CD4-positive, alpha-beta memory T cell (primary cell): ENCODE measurements at places on chromosomes 11 and 22. TPM values are rescaled to one million over a fixed set of nuclear protein-coding genes. Genes with fewer than 3 reads are reported as not detected.

- H3K4me3 ChIP-seq = no peak overlapping the region
- no peaks in the 10 kb centered on the region for H3K4me1 ChIP-seq
- no peaks in the 10 kb centered on the region for H3K27me3 ChIP-seq
- DNase-seq = no peak
Observed at GRCh38 chr11:29957431-29957830, 59.4 kb downstream of the KCNA4 start.

GRCh38 chr11:2474059-2474901, 29.5 kb downstream of the KCNQ1 start:
- no peaks in the 10 kb centered on the region for H3K4me1 ChIP-seq
- H3K27ac ChIP-seq = no peak overlapping the region
- H3K4me3 ChIP-seq = no peak overlapping the region
- no peaks in the 10 kb centered on the region for H3K27me3 ChIP-seq
- DNase-seq = no peak
- H3K36me3 ChIP-seq = no peaks in the 10 kb centered on the region

DNA sequence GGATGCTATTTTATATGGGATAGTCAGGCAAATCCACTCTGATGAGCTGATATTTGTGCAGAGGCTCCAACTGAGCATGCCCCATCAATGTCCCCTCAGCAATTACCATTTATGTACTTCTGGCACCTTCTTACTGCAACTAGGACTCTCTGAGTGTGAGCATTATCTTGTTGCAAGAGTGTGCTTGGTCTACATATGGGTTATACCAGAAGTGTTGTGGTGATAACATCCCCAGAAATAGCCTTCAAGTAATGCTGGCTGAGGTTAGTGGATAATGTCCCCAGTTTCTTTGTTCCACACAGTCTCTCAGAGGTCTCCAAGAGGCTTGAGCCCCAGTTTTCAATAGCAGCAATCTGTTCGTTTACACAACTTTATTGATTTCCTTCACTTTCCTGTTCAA, 408.6 kb downstream of the JRKL start:
- no peaks in the 10 kb centered on the region for H3K4me1 ChIP-seq
- no peak overlapping the region for H3K4me3 ChIP-seq
- no peaks in the 10 kb centered on the region for H3K27me3 ChIP-seq
- DNase-seq = no peak
- H3K36me3 ChIP-seq = no peaks in the 10 kb centered on the region

GRCh38 chr11:70088735-70089250, 10.7 kb downstream of the ANO1 start:
- H3K4me3 ChIP-seq = no peak overlapping the region
- H3K27me3 ChIP-seq = no peaks in the 10 kb centered on the region
- no peak for DNase-seq
- no peak overlapping the region for H3K27ac ChIP-seq

- H3K4me1 ChIP-seq = peaks cover 16% of the 10 kb centered on the region
- DNase-seq = no peak
- no peaks in the 10 kb centered on the region for H3K36me3 ChIP-seq
- H3K27me3 ChIP-seq = no peaks in the 10 kb centered on the region
- H3K4me3 ChIP-seq = no peak overlapping the region
- H3K27ac ChIP-seq = no peak overlapping the region
Observed at GRCh38 chr11:10722307-10722706, 28.7 kb upstream of the CTR9 start.

DNA sequence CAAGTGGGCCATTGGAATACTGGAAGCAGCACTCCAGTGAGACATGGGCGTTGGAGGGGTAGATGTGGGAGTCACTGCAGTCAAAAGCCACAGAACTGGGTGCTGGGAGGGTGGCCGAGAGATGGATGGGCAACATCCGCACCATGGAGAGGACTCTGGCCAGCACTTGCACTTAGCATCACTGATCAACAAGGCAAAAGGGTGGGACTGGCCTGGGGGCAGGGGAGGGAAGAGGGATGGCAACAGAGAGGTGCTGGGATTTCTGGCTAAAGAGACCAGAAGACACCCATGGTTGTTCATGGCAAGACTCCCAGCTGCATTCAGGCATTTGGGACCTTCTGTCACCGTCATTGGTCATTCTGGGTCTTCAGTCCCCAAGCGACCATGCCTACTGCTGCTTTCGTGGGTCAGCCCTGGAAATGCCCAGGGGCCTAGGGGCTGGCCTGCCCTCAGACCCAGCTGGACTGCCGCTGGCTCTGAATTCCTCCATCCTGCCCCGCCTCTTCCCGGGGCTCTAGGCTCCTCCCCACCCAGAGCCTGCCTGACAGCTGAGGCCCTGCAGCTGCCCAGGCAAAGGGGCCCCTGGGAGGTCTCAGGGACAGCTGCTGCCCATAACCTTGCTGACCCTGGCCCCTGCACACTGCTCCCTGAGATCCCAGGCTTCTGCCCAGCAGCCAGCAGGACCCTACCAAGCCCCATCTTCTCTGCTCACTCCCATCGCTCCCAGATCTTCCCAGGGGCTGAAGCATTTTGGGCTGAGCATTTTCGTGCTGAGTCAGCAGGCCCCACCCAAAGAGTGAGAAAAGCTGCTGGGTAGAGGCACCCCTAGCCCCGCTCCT, 13.0 kb upstream of the CDC42EP2 start:
- H3K4me3 ChIP-seq = no peak overlapping the region
- H3K4me1 ChIP-seq = no peaks in the 10 kb centered on the region
- no peak overlapping the region for H3K27ac ChIP-seq
- no peaks in the 10 kb centered on the region for H3K36me3 ChIP-seq
- DNase-seq = no peak

DNA sequence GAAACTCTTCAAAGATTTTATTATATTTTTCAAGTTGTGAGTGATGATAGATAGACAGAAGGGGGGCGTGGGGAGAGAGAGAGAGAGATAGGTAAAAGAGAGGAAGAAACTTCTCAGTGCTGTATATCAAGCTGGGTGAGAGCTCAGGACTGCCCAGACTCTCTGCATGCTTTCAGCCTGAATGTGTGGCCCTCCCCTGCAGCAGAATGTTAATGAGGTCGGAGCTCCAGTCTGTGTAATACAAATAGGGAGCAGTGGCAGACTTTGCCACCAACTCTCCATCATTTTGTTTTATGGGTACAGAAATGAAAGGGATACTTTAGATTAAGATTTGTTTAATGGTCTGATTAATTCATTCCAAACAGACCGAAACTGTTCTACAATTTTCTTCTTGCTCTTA, 752.8 kb downstream of the OPCML start:
- no peak for DNase-seq
- no peaks in the 10 kb centered on the region for H3K36me3 ChIP-seq
- no peaks in the 10 kb centered on the region for H3K4me1 ChIP-seq
- no peak overlapping the region for H3K4me3 ChIP-seq
- no peaks in the 10 kb centered on the region for H3K27me3 ChIP-seq

DNA sequence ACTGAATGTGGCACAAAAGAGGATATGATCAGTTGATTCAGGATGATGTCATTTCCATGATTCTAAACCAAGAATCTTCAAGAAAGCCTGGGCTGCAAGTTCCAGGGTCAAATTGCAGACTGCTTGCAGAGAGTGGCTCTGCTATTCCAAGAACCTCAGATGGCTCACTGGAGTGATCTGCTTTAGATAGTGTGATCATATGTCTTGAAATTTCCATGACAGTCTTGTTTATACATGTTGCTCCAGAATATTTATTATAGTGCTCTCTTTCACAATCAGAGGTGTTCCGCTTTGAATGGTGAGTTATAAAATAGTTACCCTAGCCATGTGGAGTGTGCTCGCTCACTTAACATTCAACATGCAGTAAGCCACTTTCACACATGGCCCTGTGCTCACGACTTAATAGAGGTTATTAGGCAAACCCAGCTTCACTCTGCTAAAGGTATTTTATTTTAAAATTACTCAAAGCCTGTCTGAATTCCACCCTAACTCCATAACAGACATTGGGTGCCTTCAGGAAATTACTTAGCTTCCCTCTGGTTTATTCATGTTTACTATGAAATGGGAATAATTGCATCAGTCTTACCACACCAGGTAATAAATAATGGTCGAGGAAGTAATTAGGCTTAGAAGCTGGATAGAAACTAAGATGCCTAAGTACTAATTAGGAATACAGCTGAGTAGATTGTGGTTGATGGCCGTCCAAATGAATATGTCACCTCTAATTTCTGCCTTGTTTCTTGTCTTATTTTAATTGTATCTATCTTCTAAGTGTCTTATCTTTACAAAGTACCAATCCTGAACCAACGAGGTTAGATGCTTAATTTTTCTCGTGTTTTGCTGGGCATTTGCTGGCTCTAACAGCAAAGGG, 187.9 kb downstream of the ETS1 start:
- no peaks in the 10 kb centered on the region for H3K27me3 ChIP-seq
- H3K4me3 ChIP-seq = no peak overlapping the region
- H3K27ac ChIP-seq = no peak overlapping the region

GRCh38 chr11:109027851-109028250, 363.0 kb downstream of the DDX10 start:
- no peak for DNase-seq
- H3K36me3 ChIP-seq = no peaks in the 10 kb centered on the region
- no peaks in the 10 kb centered on the region for H3K4me1 ChIP-seq
- H3K4me3 ChIP-seq = no peak overlapping the region
- no peak overlapping the region for H3K27ac ChIP-seq
- no peaks in the 10 kb centered on the region for H3K27me3 ChIP-seq

DNA sequence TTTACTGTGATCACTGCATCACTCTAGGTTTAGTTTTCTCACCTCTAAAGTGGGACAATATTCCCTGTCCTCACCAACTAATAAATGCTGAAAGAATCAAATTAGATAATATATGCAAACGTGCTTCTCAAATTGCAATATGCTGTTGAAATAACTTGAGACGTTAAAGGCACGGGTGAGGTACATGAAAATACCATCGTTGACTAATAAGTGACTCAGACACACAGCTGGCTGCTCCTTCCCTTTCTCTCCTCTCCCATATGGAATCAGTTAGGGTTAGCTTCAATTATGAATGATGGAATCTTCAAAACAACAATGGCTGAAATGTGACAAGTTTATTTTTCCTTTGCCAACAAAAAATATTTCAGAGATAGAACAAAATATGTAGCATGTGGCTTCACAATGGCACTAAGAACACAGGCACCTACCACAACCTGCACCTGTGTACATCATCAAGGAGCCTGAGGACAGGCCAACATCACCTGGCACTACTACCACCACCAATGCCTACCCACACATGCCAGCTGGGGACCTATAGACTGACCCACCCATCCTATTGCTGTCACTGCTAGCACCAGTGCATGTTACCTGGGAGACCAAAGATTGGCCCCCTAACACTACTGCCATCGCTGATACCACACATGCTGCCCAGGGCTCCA, 13.7 kb downstream of the GDPD4 start:
- no peaks in the 10 kb centered on the region for H3K27me3 ChIP-seq
- no peaks in the 10 kb centered on the region for H3K4me1 ChIP-seq
- no peaks in the 10 kb centered on the region for H3K36me3 ChIP-seq
- DNase-seq = no peak
- H3K4me3 ChIP-seq = no peak overlapping the region

DNA sequence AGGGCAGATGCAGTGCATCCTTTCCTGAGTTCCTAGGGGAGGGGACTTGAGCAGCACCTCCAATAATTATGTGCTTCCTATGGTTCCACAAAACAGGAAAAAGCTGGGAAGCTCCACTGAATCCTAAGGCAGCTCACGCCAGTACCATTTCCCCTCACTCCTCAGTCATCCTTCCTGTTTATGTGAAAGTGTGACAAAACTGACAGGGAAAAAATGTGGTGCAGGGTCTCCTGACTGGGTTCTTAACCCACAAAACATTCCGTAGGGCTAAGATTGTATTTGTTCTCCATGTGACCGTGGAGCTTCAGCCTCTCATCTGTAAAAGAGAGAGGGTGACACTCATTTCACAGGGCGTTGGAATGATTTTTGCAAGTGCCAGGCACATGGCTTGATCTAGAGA, 12.2 kb upstream of the LYVE1 start:
- no peaks in the 10 kb centered on the region for H3K4me1 ChIP-seq
- H3K27ac ChIP-seq = no peak overlapping the region
- no peak for DNase-seq
- H3K27me3 ChIP-seq = no peaks in the 10 kb centered on the region
- no peak overlapping the region for H3K4me3 ChIP-seq
- H3K36me3 ChIP-seq = no peaks in the 10 kb centered on the region

DNA sequence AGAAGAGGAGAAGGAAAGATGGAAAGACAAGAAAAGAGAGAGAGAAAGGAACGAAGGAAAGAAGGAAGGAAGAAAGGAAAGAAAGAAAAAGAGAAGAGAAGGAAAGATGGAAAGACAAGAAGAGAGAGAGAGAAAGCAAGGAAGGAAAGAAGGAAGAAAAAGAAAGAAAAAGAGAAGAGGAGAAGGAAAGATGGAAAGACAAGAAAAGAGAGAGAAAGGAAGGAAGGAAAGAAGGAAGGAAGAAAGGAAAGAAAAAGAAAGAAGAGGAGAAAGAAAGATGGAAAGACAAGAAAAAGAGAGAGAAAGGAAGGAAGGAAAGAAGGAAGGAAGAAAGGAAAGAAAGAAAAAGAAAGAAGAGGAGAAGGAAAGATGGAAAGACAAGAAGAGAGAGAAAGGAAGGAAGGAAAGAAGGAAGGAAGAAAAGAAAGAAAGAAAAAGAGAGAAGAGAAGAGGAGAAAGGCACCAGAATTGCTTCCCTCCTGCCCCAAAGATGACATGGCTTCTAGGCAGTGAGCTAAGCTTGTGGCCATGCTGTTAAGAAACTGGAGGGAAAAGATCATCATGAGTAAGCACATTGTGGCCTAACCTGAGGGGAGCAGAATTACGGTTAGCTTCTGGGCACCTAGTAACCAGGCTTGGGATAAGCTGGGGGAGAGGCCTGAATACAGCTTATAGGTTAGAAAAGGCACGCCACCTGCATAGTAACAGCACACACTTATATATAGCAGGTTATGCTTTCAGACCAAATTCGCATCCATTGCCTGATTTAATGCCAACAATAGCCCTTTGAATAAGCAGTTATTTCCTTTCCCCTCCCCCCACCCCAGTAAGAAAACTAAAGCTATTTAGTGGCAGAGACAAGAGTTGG, 2.3 kb upstream of the ST3GAL4 start:
- H3K27ac ChIP-seq = no peak overlapping the region
- no peak for DNase-seq
- H3K4me1 ChIP-seq = peaks cover 20% of the 10 kb centered on the region

GRCh38 chr11:46294365-46295309, 17.2 kb downstream of the CREB3L1 start:
- no peak overlapping the region for H3K27ac ChIP-seq

- peaks cover 7% of the 10 kb centered on the region for H3K4me1 ChIP-seq
- H3K27me3 ChIP-seq = no peaks in the 10 kb centered on the region
- H3K27ac ChIP-seq = no peak overlapping the region
- H3K4me3 ChIP-seq = no peak overlapping the region
- no peak for DNase-seq
- no peaks in the 10 kb centered on the region for H3K36me3 ChIP-seq
Observed at GRCh38 chr22:39446239-39446721, 10.5 kb upstream of the MGAT3 start.

GRCh38 chr11:72354356-72355115, 79.8 kb downstream of the CLPB start:
- H3K27me3 ChIP-seq = no peaks in the 10 kb centered on the region
- no peaks in the 10 kb centered on the region for H3K4me1 ChIP-seq
- H3K27ac ChIP-seq = no peak overlapping the region
- no peak overlapping the region for H3K4me3 ChIP-seq
- DNase-seq = no peak

- H3K4me1 ChIP-seq = peaks cover 62% of the 10 kb centered on the region
- no peak for DNase-seq
- no peaks in the 10 kb centered on the region for H3K27me3 ChIP-seq
- no peak overlapping the region for H3K4me3 ChIP-seq
- H3K36me3 ChIP-seq = no peaks in the 10 kb centered on the region
Observed at GRCh38 chr11:35107861-35108260, 31.1 kb upstream of the CD44 start.

The MUC5B gene
- not detected for total RNA-seq

The DDIAS gene
- 0.86 TPM for total RNA-seq

The APLNR gene
- not detected for total RNA-seq

The KRTAP5-11 gene
- total RNA-seq = not detected

The OR4A15 gene
- total RNA-seq = not detected

The DEUP1 gene
- total RNA-seq = not detected

The OR56A1 gene
- not detected for total RNA-seq
